Stimulated activated CD4-positive, alpha-beta T cell treated with anti-CD3 and anti-CD28 coated beads, TNF-alpha, amount 100 ng/mL, for 48 hours (primary cell): ENCODE measurements at places on chromosomes 2 and 18.

GRCh38 chr2:198077477-198077876, 273.1 kb downstream of the PLCL1 start:
- DNase-seq: no peak

GRCh38 chr2:224085246-224085645, 46.2 kb upstream of the SERPINE2 start:
- no peak for DNase-seq

GRCh38 chr2:135603543-135603942, 72.3 kb downstream of the R3HDM1 start:
- DNase-seq: no peak

DNA sequence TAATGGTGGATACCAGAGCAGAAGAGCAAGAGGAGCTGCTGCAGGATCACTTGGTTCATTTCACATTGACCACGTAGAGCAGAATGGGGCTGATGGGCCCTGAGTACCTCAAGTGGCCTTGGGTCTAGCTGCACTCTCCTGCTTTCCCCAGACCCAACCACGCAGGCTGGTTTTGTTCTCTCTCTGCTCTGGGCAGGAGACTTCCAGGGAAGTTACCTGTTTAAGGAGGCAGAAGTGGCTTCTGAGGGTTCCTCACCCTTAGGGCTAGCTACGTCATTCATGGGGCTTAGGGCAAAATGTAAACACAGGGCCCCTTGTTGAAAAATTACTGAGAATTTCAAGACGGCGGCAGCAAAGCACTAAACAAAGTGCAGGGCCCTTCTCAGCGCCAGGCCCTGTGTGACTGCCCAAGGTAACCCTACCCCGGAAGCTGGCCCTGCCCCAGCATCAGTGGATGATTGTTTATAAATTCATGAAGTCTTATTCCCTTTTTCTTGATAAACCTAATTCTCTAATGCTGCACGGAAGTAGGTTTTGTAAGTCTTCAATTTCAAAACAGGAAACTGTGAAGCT, 75.9 kb downstream of the TMEM182 start:
- no peak for DNase-seq

GRCh38 chr2:138221358-138221757, 257.1 kb downstream of the HNMT start:
- DNase-seq: no peak

DNA sequence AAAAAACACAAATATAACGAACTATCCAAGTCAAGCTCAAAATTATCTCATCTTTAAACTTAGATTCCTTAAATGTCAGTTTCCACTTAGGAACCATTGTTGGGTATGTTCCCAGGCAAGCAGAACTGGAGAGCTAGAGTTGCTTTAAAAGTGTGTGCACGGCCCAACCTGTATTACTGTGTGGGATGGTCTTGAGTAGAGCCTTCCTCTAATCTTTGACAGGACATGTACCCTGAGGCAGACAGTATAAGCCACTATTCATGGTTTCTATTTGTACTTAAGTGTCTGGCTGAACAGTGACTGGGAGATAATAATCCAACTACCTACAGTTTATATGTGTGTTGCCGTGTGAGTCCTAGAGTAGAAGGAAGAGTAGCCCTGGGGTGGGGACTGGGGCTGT, 239.7 kb downstream of the GPD2 start:
- DNase-seq: no peak

DNA sequence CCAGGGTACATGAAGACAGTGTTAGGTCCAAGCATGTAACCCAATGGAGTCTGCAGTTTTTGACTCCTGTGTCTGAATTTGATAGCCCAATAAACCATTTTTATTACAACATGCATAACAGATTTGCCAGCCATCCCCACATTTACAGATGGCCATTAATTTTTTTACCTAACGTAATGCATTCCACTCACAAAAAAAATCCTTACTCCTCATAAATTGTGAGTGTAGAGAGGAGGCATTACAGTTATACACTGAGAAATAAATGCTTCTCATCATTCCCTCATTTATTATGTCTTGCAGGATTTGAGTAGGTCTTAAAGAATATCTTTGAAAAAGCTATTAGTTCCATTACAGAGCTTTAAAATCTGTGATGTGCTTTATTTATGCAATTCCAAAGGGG, 193.8 kb downstream of the CMPK2 start:
- no peak for DNase-seq

GRCh38 chr2:141317986-141318385, 812.8 kb downstream of the LRP1B start:
- no peak for DNase-seq

- DNase-seq: no peak
Measured at GRCh38 chr2:38465789-38466127, 88.7 kb upstream of the ATL2 start.

DNA sequence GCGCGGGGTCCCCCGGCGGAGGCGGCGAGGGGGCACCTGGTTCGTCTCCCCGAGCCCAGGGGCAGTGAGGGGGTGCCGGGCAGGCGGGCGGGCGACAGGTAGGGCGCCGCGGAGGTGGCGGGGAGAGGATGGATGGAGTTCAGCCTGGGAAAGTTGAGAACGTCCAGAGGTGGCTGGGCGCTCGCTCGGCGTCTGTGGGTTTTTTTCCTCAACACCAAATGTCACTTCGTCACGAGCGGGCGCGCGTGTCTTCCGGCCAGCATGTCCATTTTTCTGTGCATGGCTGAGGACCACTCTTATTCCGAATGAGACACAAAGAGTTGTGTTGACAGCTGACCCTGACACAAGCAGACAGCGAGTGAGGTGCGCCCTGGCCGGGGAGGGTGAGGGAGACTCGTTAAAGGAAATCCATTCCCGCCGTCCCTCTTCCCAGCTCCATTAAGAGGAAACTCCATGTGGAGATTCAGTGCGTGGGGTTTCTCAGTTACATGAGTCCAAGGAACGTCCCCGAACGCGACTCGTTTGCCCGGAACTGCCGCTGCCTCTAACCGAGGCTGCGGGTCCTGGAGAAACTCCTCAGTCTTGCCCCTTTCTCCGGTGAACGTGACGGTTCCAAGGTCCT, 859 bp downstream of the GREB1L start:
- DNase-seq: no peak

- DNase-seq: no peak
Measured at GRCh38 chr2:84427235-84428138, 31.6 kb downstream of the SUCLG1 start.

DNA sequence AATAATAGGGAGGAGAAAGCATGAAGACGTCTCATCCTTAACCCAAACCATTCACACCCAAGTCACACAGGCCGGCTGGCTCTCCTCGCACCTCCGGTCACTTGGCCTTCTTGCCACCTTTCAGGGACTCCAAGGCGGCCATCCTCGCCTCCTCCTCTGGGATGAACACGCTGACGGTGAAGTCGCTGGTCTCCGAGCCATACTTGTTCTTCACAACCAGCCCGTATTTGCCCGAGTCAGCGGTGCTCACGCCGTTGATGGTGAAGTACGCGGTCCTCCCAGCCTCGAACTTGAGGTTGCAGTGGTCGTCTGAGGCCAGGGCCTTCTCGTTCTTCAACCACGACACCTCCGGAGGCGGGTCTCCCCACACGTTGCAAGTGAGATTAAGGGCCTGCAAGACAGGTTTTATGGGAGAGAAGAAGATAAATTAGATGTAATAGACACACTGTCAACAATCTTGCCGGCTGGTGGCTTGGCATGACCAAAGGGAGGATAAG, 54.3 kb upstream of the LPIN2 start:
- no peak for DNase-seq

DNA sequence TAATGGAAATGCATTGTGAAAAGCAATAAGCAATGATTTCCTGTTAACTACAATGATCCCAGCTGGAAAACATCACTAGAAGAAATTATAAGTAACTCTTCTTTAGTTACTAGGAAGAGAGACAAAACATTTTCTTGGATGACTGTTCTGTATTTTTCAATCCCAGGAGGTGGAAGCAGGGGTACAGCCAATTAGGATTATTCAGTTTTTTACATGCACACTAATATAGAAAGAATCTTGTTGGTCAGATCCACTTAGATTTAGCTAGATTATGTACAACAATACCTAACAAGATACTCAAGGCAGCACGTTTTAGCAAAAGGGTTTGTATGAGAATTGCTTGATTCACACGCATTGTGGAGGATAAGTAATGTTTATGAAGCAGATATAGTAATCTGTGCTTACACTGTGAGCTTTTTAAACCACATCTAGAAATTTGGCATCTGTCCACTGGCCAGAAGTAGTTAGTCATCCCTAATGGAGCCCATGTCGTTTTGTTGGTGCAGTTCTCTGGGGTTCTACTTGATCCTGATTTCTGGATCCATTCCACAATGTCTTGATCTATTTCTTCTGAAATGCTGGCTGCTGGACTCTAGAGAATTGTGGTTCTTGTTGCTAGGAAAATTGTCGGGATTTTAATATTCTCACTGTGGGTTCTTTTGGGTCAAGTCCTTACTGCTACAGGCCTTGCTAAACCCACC, 199.7 kb downstream of the ADCYAP1 start:
- no peak for DNase-seq

DNA sequence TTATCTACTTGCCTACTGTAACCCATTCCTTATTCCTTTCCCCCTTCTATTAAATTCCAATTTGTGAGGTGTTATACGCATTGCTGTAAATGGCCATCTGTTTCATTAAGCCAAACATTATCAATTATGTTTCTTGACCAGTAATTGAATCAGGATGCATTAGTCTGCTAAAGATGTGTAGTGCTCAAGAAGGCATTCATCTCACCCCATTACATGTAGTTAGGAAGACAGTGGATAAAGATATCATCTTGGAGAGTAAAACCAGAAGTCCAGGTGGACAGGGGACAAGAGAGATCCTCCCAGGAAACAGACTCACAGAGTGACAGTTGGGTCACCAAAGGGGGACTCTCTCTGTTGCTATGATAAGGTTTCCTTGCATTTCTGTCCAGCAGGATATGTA, 73.3 kb upstream of the FAM98A start:
- no peak for DNase-seq

GRCh38 chr2:216548901-216549331, 50.3 kb downstream of the RPL37A start:
- no peak for DNase-seq

GRCh38 chr2:135685361-135685760, 56.3 kb upstream of the UBXN4 start:
- no peak for DNase-seq

DNA sequence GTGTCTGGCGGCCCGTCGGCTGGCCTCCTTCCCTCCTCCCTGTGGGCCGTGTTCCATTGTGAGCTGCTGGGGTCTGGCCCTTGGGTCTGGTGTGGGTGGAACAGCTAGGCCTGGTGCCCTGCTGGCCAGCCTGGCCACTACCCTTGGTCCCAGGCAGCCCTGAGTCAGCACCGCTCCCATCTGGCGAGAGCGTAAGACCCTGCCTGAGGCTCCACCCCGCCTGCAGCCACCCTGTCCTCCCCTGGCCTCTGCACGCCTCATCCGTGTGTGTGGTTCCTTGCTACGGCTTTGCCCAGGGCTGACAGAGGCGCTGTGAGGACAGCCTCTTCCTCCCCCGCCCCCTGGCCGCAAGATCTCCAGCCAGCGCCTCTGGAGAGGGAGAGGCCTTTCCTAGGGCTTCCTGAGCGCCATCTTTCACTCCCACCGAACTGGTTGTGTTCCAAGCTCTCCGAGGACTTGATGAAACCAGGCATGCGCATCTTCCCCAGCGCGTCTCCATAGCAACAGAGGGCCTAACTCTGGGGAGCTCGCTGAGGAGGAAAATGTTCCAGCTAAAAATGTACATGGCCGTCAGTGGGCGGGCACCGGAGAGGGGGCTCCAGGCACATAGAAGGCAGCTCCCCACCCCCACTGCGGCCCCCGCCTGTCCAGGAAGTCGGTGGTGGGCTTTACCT, 83.0 kb downstream of the STPG4 start:
- no peak for DNase-seq

GRCh38 chr18:23054553-23054952, 80.7 kb upstream of the CABLES1 start:
- no peak for DNase-seq

- no peak for DNase-seq
Measured at GRCh38 chr2:233301811-233302210, 5.8 kb upstream of the SAG start.
